ENCODE measurements at places on chromosomes 5 and 9. TPM values are rescaled to one million over a fixed set of nuclear protein-coding genes. Genes with fewer than 3 reads are reported as not detected.
A peak's percentile ranks its signal among the peaks of the same experiment; 100 is the strongest.

Gene SHLD3
- 3.2 TPM for total RNA-seq

Gene ANXA2R
- total RNA-seq: 6.9 TPM

Gene RALGPS1
- total RNA-seq: 4.4 TPM

DNA sequence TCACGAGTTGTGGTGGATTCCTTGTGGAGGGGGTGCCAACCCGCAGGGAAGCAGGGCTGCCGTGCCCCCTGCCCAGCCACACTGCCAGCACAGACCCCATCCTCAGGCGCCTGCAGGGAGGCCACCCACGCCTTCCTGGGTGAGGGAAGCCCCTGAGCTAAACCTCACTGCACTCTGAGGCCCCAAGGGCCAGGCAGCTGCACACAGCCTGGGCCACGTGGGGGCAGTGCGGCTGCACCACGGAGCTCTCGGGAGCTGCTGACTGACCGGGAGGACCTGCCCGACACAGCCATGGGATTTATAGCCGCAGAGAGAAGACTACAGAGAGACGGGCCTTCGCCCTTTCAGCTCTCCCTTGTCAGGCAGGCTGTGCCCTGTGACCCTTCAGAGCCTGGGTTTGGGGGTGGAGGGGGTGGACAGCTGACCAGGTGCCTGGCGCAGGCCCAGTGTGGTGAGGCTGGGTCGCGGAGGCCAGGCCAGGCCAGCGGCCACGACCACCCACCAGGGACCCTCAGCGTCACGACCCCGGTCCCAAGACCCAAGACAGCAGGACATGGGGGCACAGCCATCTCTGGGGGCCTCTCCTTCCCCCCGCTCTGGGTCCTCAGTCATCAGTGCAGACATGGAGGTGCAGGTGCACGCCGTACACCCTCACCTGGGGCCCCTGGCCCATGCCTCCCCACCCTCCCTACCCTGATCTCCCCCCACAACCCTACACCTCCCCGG is 4.3 kb upstream of the AHRR start:
- DNase-seq: no peak

DNA sequence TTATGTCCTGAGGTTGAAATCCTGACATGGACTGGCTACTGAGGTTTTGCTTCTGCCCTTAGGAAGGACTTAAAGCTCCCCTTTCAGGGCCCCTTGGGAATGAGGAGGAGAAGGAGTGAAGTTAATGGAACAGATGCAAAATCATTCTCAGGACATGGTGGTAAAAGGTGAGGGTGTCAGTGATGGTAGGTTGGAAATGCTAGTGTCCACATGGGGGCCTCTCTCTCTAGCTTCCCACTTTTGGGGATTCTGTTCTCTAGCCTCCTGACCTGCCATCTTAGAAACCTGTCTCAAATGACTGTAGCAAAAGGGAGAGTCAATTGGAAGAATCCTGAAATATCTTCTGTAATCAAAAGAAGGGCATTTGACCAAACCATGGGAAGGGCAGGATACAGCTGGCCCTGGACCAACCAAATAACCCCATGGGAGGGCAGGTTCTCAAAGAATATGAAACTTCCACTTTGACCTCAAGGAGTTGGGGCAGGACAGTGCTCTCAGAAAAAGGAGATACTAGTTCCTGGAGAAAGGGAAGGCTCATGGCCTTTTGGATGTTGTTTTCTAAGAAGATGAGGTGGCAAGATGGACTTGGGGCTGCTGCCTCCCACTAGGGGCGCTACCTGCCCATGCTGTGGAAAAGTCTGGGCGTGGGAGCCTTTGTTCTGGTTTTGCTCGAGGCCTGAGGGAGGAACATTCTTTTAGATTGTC is 21.2 kb upstream of the MLANA start:
- no peak for DNase-seq

DNA sequence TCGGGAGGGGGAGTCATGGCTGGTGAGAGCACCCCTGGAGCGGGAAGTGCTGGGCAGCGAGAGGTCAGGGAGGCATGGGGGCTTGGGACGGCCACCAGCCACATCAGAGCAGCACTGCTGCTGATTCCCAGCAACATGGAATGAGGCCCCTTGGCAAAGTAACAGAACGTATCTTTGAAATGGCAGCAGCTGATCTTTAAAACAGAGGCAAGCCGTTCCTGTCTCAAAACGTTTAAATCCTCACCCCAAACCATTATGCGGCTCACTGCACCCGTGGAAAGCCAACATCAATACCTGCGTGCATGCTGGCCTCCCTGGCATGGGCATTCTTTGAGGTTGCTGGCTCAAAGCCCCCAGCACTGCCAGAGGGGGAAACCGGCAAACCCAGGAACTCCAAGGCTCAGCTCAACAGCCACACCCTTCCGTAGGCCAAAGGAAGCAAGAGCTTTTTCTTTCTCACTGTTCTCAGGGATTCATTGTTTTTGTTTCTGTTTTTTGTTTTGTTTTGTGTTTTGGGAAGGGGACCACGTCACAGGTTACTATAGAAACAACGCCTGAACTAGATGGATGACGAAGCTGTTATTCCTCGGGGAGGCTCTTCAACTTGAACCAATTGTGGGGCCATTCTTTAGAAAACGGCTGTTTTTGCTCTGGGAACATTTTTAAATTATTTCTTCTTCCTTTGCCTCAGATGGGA is 28.1 kb upstream of the OBP2B start:
- no peak for DNase-seq

- peak; percentile 78 for DNase-seq
Measured at GRCh38 chr5:132829742-132830435, 558 bp downstream of the SHROOM1 start.

DNA sequence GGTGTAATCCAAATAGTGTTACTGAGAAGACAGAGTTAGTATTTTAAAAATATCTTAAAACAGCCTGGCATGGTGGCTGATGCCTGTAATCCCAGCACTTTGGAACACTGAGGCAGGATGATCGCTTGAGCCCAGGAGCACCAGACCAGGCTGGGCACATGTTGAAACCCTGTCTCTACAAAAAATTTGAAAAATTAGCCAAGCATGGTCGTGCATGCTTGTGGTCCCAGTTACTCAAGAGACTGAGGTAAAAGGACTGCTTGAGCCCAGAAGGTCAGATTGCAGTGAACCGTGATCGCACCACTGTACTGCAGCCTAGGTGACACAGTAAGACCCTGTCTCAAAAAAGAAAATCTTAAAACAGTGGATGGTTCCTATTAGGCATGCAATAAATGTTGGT is 12.4 kb downstream of the IFNA1 start:
- no peak for DNase-seq

DNA sequence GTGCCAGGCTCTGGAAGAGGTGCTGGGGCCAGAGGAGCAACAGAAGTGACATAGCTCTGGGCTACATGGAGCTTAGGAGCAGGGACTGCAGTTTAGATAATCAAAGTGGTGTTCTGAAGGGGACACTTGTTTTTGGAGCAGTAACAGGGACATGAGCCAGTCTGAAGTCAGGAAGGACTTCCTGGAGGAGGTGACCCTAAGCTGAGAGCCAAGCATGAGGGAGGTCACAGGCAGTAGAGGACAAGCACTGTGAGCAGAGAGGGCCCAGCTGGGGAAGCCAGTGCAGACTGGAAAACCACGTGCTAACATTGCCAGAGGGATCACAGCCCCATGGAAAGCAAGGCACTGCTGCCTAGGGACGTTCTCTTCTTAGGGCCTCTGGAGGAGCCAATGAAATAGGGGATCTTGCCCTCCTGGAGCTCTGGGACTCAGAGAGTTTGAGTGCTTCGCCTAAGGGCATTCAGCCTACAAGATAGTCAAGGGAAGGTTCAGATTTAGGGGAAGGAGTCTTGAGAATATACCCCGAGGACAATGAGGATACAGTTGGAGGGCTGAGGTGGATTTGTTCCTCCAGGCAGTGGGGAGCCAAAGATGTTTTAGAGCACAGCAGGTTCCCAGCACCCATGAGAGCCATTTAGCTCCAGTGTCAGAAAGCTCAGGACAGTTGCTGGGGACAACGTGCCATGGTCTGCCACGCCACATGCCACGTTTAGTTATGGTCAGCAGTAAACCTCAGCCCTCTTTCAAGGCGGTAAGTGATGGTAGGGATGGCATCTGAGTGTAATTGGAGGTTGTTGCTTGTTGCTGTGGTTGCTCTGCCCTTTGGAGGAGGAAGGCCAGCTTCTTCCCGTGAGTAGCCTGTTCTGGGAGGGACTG is 40.5 kb upstream of the SH3PXD2B start:
- no peak for DNase-seq

GRCh38 chr9:124849801-124850200 is 3.5 kb upstream of the WDR38 start:
- peak; percentile 53 for DNase-seq

- DNase-seq: no peak
Measured at GRCh38 chr9:121568343-121569265, 69.0 kb upstream of the GGTA1 start.

DNA sequence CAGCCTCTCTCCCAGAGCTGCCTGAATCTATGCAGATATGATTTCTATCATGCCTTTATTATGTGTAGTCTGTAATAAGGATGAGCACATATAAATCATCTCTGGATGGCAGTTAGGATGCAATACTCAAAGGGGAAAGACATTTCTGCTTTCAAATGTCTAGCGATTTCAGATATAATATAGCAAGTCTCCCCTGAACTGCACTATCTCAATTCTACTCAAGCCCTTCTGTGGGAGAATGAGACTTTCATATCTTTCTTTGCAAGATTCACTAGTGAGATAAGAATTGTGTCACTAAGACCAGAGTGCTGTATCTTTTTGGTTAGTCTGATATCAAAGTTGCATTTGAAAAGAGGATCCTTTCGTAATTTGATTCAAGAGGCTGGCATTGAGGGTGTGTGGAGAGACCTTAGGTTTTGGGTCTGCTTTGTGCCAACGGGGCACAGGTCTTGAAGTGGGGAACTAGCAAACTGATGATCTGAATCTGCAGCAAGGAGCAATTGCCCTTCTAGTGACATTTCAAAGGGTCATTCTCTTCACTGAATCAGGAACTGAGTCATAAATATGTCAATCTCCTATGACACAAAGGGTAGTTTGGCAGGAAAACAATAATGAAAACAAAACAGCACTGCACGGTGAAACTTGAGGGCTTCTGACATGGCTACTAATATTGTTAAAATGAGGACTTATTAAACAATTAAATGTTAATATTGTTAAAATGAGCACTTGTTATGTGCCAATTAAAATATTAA is 305.5 kb upstream of the CLINT1 start:
- no peak for DNase-seq

- DNase-seq: no peak
Measured at GRCh38 chr5:134047687-134048056, 42.9 kb upstream of the VDAC1 start.

GRCh38 chr9:78292026-78292425 is 4.9 kb upstream of the PSAT1 start:
- no peak for DNase-seq

- no peak for DNase-seq
Measured at GRCh38 chr5:95963650-95964410, 2.2 kb upstream of the ELL2 start.

GRCh38 chr5:117060099-117060498 is 485.5 kb upstream of the SEMA6A start:
- DNase-seq: no peak

DNA sequence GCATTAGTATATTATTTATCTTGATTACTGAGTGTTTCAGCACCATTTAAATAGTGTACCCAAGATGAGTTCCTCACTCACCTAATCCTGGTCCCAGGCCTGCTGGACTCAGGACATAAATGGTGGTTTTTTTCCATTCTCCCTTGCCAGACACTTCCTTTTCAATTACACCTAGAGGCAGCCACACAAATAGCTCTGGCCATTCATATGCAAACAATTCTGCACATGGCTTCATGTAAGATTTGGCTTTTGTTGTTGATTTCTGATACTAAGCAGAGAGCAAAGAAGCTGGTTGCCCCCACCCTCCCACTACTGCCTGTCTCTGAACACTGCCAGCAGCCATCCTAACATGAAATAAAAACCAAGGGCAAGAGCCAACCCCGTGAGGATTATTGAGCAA is 180.4 kb downstream of the SEMA5A start:
- no peak for DNase-seq

- no peak for DNase-seq
Measured at GRCh38 chr9:88302579-88303324, 85.5 kb upstream of the SPIN1 start.

DNA sequence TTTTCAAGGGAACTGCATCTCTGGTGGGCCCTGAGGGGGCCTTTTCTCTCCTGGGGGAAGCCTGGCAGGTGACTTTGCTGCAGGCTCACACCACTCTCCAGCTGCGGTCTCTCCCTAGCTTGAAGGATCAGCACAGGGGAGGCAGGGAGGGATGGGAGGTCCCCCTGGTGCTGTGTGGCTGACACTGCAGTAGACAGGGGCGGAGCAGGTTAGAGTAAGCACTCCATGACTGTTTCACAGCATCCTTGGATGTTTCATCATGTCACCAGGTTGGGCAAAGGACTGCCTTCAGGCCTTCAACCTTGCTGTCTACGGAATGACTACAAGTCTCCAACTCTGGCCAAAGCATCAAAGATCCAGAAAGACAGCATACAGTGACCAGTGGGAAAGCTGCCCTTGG is 470.7 kb downstream of the CDK5RAP2 start:
- no peak for DNase-seq

DNA sequence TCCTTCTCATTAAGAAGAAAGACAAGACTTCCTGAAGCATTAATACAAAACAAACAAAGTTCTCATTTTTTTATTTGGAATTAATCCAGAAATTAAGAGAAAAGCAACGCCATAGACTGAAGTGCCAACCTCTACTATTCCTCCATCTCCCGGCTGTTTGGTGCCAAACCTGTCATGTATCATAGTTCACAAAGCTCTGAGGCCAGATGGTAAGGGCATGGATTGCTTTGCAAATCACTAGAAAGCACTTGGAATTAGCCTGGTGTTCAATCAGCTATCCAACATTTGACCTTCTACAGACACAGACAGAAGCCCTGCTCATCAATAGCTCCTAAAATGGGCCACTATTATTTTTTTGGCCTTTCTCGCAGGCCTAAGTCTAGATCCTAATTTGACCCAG is 33.8 kb downstream of the HTR1A start:
- DNase-seq: no peak

DNA sequence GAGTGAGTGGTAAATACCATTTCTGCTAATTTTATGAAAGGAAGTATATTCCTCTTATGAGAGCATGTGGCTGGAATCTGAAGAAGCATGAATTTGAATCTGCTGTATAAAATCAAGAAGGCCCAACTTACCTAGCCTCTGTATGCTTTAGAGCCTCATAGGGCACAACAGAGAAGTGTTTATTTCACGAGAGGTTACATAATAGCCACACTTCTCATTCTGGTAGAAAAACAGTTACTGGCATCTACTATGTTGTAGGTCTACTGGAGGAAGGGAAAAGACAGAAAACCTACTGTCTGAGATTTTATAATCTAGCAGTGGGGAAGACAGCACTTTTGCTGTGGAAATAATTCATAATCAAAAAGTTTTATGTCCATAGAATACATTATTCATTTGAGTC is 172.6 kb upstream of the ZNF608 start:
- DNase-seq: no peak

DNA sequence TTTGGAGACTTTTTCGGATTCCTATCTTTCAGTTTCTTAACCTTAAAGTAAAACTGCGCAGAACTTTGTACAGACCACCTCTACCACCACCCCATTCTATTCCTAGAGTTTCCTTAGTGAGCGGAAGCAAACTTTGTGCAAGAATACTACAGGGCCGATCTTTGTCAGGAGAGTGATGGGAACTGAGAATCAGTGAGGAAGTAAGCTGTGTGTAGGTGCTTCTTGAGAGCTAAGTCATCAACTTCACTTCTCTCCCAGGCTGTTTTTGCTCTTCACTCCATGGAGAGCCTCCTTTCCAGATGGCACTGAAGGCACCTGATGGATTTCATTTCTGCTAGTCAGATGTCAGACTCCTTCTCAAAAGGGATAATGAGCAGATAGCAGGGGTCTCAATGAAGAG is 127.3 kb downstream of the SPATA31D1 start:
- no peak for DNase-seq

- DNase-seq: no peak
Measured at GRCh38 chr5:44486591-44486990, 97.4 kb upstream of the FGF10 start.

Data from natural killer cell treated with Interleukin-12 subunit alpha and Interleukin-12 subunit beta and Interleukin-15 and Interleukin-18, amount 100 ng/mL, for 72 hours (primary cell).